Stimulated activated CD4-positive, alpha-beta T cell treated with anti-CD3 and anti-CD28 coated beads, TNF-alpha, amount 100 ng/mL, for 4 hours (primary cell): ENCODE measurements at places on chromosomes 1 and 21.
A peak's percentile ranks its signal among the peaks of the same experiment; 100 is the strongest.

GRCh38 chr1:214076708-214077065, 88.9 kb downstream of the PROX1 start:
- DNase-seq, result no peak

DNA sequence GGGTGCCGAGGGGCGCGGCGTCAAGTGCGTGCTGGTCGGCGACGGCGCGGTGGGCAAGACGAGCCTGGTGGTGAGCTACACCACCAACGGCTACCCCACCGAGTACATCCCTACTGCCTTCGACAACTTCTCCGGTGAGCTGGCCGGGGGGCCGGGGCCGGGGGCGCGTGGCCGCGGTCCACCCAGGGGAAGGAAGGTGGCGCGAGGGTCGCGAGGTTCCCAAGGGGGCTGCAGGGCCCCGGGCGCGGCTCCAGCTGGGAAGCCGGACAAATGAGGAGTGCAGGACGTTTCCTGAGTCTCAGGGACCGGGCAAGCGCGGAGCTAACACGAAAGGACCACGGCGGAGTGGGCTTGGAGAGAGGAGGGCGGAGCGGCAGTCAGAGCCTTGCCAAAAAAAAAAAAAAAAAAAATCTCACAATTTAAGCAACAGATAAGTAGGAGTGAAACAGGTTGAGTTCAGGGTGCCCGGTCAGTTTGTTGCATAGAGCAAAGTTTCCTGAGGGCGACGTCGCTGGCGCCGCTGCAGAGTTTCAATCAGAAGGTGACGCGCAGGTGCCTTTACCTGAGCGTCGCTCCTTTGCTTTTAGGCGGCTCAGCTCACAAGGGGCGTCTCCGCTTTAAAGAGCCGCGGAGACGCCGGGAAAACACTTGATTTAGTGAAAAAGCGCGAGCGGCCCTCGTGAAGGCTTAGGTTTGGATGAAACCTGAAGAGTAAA, 750 bp downstream of the RHOU start:
- no peak for DNase-seq

- no peak for DNase-seq
Observed at GRCh38 chr1:17065666-17066065, 11.8 kb upstream of the SDHB start.

DNA sequence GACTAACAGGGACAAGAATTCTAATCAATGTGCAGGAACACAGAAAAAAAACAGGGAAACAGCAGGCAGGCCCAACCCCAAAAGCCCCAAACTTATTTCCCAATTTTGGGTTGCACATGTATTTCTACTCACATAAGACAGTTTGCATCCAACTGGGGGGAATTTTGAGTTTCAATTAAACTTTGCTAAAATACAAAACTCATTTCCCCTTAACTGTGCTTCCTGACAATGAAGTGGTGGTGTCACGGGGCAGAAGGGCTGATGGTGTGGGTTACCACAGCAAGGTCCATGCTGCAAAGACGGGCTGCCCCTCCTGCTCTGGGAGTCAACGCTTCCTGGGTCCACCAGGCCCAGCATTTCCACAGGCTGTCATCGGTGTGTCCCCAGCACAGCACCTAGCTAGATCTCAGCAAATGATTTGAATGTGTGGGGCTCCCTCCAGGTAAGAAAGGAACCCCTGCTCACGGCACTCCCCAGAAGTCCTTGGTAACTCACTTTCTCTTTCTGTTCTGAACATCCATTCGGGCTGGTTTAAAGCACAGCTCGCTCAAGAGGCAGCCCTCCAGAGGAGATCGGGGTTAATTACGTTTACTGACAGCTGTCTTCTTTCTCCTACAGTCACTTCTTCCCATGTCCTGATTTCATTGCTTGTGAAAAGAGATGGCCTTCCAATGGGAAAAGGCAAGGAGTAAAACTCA, 27.4 kb downstream of the HIVEP3 start:
- peak; percentile 23 for DNase-seq

DNA sequence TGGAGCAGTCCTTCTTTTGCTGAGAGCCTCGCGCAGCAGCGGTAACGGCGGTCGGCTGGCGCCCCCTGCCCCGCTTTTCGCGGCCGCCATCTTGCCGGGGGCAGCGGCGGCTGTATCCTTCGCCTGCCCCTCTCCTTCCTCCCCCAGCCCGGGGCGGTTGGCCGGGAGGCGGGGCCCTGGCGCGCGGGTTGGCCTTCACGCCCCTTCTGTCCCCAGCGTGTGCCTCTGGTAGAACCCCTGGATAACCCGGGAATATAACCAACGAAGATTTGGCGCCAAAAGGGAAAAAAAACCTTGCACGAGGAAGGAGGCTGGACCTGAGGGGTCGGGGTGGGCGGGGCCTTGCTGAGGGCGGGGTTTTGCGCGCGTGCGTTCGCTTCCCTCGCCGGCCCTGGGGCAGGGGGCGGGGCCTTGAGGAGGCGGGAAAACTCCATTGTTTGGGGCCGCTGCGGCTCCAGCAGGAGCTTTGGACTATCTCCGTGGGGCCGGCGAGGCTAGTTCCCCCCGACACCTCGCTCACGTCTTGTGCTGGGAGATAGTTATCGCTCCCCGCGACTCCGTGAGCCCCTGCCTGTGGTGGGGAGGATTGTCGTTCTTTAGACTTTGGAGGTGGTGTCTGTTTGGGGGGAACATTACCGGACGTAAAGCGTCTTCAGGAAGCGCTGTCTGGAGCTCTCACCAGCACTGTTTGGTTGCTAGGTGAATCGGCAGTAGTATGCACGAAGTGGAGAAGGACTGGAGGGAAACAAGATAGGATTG, 689 bp downstream of the NASP start:
- DNase-seq, result peak; percentile 75
